ENCODE measurements at places on chromosomes 12 and 14.

GRCh38 chr14:47223656-47224055, 451.7 kb downstream of the MDGA2 start:
- DNase-seq: no peak

DNA sequence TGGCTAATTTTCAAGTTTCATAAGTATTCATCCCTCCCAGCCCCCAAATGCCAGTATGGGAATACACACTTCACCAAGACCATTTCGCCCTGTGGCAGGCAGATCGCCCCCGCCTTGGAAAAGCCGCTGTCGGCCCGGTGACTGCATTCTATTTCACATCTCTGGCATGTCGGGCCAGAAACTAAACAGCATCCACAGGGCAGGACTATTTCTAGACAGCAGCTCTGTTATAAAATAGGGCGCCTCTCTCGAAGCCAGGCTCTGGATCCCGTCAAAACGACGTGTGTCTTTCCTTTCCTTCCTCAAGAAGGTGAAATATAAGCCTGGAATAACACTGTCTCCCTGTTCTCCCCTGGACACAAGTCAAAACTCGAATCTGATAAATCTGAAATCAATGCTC, 56.8 kb downstream of the GSC start:
- DNase-seq: no peak

GRCh38 chr12:2691006-2691344, 103.8 kb upstream of the FKBP4 start:
- DNase-seq: no peak

GRCh38 chr12:70033310-70033709, 208.3 kb downstream of the MYRFL start:
- no peak for DNase-seq

- no peak for DNase-seq
Observed at GRCh38 chr12:64186789-64187188, 35.3 kb downstream of the KICS2 start.

GRCh38 chr12:51872689-51872981, 15.3 kb upstream of the ANKRD33 start:
- DNase-seq: no peak

DNA sequence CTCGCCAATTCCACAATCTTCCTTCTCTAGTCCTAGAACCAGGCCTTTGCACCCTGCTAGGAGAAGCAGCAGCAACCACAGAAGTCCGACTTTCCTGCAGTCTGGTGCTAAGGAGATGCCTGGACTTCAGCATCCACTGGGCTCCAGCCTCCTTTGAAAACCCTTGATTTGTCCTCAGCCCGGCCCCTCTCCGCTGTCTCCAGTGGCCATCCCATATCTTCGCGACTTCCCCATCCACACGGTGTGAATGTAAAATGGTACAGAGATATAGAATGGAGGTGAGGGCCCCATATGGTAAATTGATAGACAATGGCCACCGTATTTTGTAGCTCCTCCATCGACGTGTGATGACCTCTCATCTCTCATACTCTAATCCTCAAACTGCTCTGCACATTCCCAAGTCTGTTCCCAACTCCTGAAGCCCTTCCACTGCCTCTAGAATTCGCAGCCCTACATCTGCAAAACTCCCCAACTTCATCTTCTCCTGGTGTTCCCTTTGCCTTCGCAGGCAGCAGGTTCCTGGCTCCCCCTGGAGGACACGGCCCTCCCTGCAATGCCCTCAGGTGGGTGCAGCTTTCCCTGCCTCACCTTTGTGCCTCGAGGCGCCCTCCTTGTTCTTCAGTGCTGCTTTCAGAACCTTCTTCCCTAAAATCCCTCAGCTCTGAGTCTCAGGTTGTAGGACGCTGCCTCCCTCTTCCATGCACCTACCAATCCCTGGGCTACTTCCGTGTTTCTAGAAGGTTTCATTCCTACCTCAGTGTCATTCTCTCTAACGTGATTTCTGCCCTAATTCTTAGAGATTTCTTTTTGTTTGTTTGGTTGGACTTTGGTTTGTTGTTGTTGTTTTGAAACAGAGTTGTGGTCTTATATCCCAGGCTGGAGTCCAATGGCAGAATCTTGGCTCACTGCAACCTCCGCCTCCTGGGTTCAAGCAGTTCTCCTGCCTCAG, 36.7 kb downstream of the TMBIM6 start:
- DNase-seq: no peak

GRCh38 chr12:21971344-21971743, 30.1 kb upstream of the ABCC9 start:
- no peak for DNase-seq

GRCh38 chr14:74404435-74404834, 21.6 kb downstream of the SYNDIG1L start:
- DNase-seq: no peak

GRCh38 chr12:95546491-95546813, 4.8 kb downstream of the USP44 start:
- DNase-seq: no peak

DNA sequence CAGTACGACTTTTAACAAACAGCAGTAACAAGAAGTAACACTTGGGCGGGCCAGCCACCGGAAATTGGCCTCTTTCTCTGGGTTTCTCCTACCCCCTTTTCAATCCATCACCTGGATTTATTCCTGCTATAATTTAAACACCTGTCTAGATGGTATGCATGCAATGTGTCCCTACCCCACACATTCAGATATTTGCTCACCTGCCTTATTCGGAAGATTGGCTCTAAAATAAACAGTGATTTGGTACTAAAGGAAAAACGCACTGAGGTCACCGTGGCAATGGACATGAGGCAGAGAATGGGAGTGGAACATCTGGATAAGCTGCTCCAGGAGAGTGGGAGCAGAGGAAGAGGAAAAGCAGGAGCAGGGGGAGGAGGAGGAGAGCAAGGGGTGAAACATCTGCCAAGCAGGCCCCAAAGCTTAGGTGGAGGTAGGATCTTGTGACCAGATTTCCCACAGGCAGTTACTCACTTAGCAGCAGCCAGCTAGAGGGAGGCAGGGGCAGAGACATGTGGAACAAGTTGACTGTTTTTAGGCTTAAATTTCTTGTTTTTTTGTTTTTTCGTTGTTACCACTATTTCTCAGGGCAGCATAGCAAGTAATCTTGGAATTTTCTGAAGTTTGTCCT, 150.9 kb downstream of the TTLL5 start:
- no peak for DNase-seq

Data from cortex of kidney (tissue), 1 donor.